DMS153 (cell line): ENCODE measurements at places on chromosomes 7 and 10.

DNA sequence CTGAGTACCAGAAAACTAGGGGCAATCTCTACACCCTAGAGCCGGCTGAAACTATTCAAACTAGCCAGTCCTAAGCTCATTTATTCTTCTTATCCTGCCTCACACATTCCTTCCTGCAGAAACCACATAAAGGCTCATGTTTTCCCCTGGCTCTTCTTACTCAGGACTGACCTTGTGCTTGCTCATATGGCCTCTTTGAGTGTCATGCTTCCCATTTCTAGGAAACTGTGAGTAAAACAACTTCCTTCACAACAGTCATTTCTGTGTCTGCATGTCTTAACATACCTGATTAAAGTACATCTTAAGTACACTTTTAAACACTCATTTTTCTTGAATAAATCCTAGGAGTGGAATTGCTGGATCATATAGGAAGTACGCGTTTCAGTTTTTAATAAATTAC is 52.3 kb upstream of the KIAA1217 start:
- no peak for DNase-seq

- DNase-seq = no peak
These were observed 81.3 kb upstream of the TNS3 start for GRCh38 chr7:47663213-47663612.

DNA sequence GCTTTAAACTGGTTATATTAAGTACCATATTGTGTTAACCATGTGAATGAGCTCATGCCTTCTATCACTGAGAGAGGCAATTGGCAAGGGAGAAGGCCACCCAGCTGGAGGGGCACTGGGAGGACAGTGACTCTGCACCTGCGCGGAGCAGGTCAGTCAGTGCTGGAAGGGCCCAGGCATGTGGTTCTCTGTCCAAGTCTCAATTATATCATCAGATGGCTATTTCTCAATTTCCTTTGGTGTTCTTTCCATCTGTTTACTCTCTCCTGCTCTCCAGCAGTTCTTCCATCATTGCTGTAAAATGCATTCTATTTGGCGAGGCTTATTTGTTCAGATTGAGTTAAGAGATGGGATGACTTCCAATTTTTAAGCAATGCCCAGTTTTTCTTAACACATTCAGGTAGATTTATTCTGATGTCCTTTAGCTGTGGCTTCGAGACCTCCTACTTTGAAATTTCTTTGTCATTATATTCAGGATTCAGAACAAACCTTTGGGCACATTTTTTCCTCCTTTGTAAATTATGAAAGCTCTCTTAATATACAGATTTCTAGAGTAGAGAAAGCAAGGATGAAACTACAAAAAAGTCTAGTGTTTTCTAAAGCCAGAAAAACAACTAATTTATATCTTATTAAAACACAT is 159.3 kb downstream of the BMPER start:
- DNase-seq = no peak

DNA sequence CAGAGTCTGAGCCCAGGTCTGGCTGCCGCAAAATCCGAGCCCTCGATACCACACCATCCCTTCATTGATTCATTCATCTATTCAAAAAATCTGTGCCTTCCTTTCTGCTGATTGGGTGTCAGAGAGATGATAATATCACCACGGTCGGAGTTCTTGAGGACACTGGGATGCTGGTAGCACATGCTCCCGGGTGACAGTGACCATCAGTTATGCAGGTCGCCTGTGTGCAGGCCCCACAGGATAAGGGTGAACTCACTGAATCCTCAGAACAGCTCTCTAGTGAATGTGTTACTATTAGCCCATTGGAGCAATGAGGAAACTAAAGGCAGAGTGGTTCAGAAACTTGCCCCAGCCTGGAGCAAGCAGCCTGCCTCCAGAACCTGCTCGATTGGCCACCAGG is 145.1 kb downstream of the SLIT1 start:
- DNase-seq = no peak

- DNase-seq = no peak
These were observed 313.5 kb downstream of the WDR37 start for GRCh38 chr10:1369665-1370064.

- DNase-seq = no peak
These were observed 8.1 kb downstream of the SCART1 start for GRCh38 chr10:133461841-133462240.

GRCh38 chr10:93758891-93759410 is 1.2 kb downstream of the LGI1 start:
- DNase-seq = no peak

GRCh38 chr7:24899161-24899560 is 80.8 kb downstream of the OSBPL3 start:
- no peak for DNase-seq

GRCh38 chr10:32332299-32332750 is 14.6 kb downstream of the EPC1 start:
- DNase-seq = no peak

DNA sequence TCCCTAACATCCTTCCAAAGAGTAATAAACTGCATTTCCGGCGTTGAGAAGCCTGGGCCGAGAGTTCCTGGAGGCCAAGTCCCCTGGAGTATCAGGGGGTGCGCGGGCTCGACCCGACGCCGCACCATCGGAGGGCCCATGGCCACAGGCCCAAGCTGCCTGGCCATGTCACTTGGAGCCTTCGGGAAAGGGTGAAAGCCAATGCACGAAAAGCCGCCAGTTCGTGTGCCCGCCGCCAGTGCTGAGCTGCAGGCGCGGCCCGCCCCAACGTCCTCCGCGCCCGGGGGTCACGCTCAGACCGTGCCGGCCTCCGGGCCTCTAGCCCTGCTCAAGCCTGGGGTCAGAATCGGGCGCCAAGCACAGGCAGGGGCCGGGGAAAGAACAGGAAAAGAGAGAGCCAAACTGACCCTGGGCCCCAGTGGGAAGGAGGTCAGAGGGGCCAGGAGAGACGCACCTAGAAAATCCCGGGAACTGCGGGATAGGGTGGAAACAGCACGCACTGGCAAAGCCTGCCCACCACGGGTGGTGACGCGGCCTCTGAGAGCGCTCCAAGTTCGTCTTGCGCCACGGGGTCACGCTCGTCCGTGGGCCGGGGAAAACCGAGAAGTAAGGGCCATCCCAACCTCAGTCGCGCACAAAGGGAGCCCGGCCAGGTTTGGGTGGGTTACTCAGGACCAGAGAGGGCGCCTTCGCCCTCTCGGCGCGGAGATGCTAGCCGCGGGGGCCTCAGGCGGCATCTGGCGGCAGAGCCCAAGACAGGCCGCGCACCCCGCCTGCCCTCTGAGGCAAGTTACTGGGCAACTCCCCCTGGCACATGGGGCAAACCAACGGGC is 4.2 kb upstream of the EBF3 start:
- DNase-seq = no peak

- no peak for DNase-seq
These were observed 302.2 kb downstream of the CCDC3 start for GRCh38 chr10:12699258-12699700.

GRCh38 chr10:132249824-132250375 is 57.9 kb downstream of the STK32C start:
- no peak for DNase-seq

- DNase-seq = peak; percentile 78
These were observed 39.1 kb downstream of the GOLGA7B start for GRCh38 chr10:97888641-97889262.

GRCh38 chr10:118343115-118343514 is 991 bp upstream of the FAM204A start:
- no peak for DNase-seq

DNA sequence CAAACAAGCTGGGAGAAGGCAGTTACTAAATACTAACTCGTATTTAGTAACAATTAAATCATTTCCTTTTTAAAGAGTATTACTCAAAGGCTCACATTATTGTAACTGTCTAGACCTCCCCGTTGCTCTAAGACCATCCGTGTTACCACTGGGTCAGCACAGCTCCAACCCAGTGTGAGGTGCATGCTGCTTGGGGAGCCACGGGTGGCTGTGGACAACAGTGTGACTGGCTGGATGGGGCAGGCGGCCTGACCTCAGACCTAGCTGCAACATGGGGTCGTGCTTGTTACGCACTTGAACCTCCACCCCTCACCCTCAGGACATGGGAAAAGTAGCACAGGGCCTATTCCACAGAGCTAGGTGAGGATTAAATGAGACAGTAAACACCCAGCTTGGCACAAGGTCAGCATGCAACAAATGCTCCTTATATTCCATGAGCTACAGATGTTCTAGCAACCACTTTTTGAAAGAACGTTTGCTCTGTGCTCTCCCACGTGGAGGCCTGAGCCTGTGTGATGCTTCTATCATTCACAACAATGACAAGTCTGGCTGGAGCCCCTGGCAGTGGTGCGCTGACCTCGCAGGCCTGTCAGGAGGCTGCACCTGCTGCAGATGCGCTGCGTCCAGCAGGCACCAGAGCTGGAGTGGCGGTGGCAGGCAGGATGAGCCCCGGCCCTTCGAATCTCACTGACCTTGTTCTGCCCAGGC is 135.7 kb downstream of the PKD1L1 start:
- peak; percentile 45 for DNase-seq

DNA sequence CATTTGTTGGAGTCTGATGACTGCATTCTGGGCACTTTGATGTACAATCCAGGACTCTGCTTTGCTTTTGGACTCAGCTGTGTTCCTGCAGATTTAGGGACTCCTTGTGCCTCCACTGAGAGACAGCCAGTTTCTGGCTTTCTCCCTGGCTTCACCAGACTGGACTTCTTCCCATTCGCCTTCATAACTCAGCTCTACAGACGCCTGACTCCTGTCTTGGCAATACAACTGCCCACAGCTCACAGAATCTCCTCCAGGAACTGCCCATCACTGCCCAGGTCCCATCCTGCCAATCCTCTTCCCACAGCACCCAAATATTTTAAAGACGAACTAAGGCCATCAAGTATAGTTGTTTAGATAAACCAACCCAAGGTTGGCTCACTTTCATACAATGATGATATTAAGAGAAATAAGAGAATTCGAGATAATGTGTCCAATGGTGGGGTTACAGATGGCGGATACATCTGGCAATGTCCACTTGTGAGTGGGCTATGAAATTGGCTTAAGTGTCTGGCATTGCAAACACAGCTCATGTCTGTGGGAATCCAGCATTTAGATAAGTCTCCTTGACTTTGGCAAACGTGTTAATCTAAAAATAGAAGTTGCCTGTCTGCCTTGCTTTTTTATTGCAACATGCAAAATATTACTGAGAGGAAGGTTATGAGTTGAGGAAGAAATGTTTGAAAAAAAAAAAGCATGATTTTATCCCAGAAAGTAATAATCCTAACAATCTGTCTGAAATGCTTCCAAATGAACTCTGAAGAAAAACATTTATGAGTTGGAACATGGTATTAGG is 95.1 kb downstream of the ITGA8 start:
- no peak for DNase-seq
